ENCODE measurements at places on chromosomes 3 and 15.

DNA sequence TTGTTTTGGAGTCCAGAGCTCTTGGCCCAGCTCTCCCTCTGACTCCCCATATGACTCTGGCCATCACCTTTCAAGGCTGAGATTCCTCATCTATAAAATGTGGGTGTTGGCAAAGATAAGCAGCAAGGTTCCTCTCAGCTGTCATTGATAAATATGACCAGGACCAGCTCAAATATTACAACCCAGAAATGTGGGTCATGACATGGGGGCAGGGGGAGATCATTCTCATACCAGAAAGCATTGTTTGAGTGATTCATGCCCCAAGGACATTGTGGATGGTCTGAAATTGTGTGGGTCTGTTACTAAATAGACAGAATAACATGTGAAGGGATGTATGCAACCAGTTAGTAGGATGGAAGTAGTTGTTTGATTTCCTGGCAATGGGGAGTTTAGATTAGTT, 13.9 kb downstream of the UPK1B start:
- no peak for DNase-seq
- H3K27me3 ChIP-seq, result peaks cover 22% of the 10 kb centered on the region
- no peak overlapping the region for H3K4me3 ChIP-seq
- peaks cover 5% of the 10 kb centered on the region for H3K4me1 ChIP-seq
- H3K36me3 ChIP-seq, result no peaks in the 10 kb centered on the region

DNA sequence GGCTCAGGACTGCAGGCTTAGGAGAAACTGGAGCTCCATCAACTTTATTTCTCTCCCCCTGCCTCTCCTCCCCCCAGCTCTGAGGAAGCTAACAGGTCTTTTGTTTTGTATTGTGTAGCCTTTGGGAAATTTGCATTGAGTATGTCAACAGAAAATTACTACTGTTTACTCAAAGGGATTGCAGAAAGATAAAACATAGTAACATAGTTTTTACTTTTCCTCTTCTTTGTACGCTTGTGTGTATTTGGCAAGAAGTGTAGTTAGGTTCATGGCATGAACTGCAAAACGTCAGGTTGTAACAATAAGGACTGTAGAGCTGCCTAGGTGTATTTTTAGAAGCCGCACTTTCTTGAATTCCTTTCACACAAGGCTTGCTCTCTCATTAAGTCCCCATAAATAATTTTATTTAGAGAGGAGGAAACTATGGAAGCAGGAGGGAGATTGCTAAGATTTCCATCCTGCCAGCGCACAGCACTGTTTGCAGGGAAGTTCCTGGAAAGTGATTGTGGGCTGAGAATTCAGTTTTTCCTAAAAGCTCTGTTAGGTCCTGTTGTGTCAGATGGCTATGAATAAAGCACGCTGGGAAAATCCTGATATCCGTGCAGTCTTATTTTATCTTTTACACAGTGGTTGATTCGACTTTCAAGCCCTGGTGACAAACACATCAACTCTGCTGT, 21.1 kb upstream of the SATB1 start:
- no peak for DNase-seq
- peaks cover 15% of the 10 kb centered on the region for H3K4me1 ChIP-seq
- H3K27me3 ChIP-seq, result no peaks in the 10 kb centered on the region

DNA sequence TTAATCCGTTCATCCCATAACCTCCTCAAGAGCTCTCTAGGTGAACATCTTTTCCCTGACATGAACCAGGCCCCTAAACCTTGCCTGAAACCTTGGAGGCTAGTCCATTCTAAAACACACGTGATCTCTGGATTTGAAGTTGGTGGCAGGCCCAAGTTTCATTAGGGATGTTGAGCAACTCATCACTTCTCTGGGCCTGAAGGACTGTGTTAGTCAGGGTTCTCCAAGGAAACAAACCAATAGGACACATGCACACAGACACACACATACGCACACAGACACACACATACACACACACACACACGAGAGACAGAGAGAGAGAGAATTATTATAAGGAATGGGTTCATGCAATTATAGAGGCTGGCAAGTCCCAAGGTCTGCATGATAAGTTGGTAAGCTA, 31.9 kb downstream of the ACAN start:
- no peak overlapping the region for H3K4me3 ChIP-seq
- H3K36me3 ChIP-seq, result no peaks in the 10 kb centered on the region
- H3K27me3 ChIP-seq, result peaks cover 27% of the 10 kb centered on the region

DNA sequence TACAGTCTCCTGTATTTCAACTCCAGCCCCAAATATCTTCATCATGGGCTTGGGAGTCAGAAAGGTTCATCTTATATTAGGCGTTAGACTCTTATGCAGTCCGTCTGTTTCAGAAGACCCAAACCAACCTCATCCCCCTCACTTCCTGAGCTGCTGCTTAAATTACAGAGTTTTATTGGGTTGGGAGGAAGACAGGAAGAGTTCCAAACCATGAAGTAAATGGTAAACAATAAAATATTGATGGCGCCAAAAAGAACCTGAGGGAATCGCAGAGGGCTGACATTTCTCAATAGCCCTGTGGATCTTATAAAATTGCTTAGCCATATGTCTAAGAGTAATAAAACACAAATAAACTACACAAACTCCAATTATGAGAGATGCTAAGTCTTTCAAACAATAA, 116.9 kb upstream of the C3orf80 start:
- no peak overlapping the region for H3K4me3 ChIP-seq
- no peaks in the 10 kb centered on the region for H3K36me3 ChIP-seq
- no peak for DNase-seq
- H3K4me1 ChIP-seq, result peaks cover 2% of the 10 kb centered on the region
- H3K27me3 ChIP-seq, result peaks cover 26% of the 10 kb centered on the region

- peak overlapping the region; percentile 86 for H3K27ac ChIP-seq
- no peak for DNase-seq
- H3K4me3 ChIP-seq, result peak overlapping the region; percentile 95
- peaks cover 49% of the 10 kb centered on the region for H3K4me1 ChIP-seq
- H3K27me3 ChIP-seq, result no peaks in the 10 kb centered on the region
Measured at GRCh38 chr3:33438881-33439545, 1.2 kb downstream of the UBP1 start.

DNA sequence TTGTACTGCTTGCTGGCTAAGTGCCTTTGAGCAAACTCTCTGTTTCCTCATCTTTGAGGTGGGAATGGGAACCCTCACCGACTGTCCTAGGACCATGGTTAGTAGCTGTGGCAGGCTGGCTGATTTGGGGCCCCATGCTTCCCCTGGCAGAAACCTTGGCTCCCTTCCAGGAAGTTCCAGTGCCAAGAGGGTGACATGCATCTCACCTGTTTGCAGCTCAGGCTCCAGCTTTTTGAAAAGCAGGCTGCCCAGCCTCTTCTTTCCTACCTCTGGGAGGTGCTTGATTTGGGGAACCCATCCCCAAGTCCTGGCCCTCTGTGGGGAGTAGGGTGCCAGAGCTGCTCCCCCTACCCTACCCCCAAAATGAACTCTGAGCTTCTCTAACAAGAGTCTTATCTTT, 50.8 kb downstream of the RAB11A start:
- peaks cover 5% of the 10 kb centered on the region for H3K36me3 ChIP-seq
- no peak overlapping the region for H3K4me3 ChIP-seq
- H3K27me3 ChIP-seq, result no peaks in the 10 kb centered on the region
- peaks cover 22% of the 10 kb centered on the region for H3K4me1 ChIP-seq
- no peak for DNase-seq

GRCh38 chr15:29747837-29748417, 74.3 kb downstream of the TJP1 start:
- no peak overlapping the region for H3K27ac ChIP-seq
- H3K27me3 ChIP-seq, result peaks cover 37% of the 10 kb centered on the region
- no peak for DNase-seq
- H3K4me3 ChIP-seq, result no peak overlapping the region

GRCh38 chr3:158488670-158489069, 82.3 kb upstream of the MLF1 start:
- no peak overlapping the region for H3K4me3 ChIP-seq
- DNase-seq, result no peak
- no peaks in the 10 kb centered on the region for H3K27me3 ChIP-seq
- H3K4me1 ChIP-seq, result peaks cover 2% of the 10 kb centered on the region
- H3K27ac ChIP-seq, result no peak overlapping the region

- H3K27ac ChIP-seq, result no peak overlapping the region
- H3K27me3 ChIP-seq, result peaks cover 61% of the 10 kb centered on the region
- peaks cover 18% of the 10 kb centered on the region for H3K4me1 ChIP-seq
- H3K4me3 ChIP-seq, result peak overlapping the region; percentile 90
Measured at GRCh38 chr3:185823078-185824044, 1.5 kb downstream of the IGF2BP2 start.

DNA sequence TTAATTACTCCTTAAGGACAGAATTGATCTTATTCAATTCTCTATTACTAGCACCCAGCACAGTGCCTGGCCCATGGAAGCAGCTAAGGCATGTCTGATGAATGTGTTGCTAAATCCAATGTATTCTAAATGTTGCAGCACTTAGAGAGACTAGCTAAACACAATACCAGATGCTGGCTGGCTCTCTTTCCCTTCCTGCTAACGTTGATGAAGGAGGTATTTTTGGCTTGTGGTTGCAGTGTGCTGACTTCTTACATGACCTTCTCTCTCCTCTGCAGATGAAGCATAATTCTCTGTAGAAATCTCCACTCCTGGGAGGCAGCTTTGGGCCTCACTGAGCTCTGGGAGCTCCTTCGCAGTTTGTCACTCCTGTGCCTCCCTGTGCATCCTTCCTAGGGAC, 183.6 kb downstream of the PEX5L start:
- H3K4me1 ChIP-seq, result no peaks in the 10 kb centered on the region
- no peak overlapping the region for H3K27ac ChIP-seq
- H3K27me3 ChIP-seq, result peaks cover 12% of the 10 kb centered on the region
- no peak for DNase-seq
- H3K4me3 ChIP-seq, result no peak overlapping the region
- H3K36me3 ChIP-seq, result no peaks in the 10 kb centered on the region

DNA sequence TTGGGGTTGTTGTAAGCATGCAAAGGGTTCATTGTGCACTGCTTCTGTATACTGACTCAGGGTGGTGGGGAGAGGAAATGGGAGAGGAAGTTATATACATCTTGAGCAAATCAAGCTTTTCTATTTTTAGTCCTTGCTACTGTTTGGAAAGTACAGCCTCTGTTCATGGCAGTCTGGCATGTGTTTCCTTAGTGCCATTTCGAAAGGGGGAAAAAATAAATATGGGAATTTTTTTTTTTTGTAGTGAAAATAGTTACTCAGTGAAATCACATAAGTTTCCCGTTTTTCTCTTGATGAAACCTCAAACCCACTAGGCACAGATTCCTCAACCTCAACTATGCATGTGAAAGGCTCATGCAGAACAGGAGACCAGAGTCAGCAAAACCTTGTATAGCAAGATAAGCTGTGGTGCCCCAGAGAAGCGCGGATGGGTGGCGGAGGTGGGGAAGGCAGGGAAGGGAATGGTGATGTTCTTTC, 353.3 kb downstream of the LPP start:
- no peak for DNase-seq
- H3K4me3 ChIP-seq, result no peak overlapping the region
- peaks cover 13% of the 10 kb centered on the region for H3K36me3 ChIP-seq
- H3K27me3 ChIP-seq, result no peaks in the 10 kb centered on the region

DNA sequence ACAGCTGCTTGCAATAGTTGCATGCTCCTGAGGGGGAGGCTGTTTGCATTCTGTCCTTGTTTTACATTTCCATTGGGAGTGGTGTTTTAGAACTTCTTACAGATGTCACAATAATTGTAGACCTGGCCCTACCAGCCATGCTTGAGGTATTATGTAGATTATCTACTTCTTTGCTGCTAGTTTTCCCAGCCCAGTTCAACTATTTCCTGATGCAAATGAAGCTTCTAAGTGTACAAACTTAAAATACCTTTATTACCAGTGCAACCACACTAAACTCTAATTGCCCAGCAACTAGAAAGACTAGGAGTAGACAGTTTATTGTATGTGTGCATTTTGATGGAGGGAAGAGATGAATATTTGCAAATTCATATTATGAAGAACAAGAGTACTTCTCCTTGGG, 104.9 kb upstream of the MYZAP start:
- DNase-seq, result no peak
- no peaks in the 10 kb centered on the region for H3K4me1 ChIP-seq
- H3K4me3 ChIP-seq, result no peak overlapping the region
- peaks cover 61% of the 10 kb centered on the region for H3K27me3 ChIP-seq
- no peak overlapping the region for H3K27ac ChIP-seq

- no peak overlapping the region for H3K27ac ChIP-seq
- no peak overlapping the region for H3K4me3 ChIP-seq
- no peak for DNase-seq
- H3K27me3 ChIP-seq, result no peaks in the 10 kb centered on the region
- peaks cover 2% of the 10 kb centered on the region for H3K36me3 ChIP-seq
Measured at GRCh38 chr15:99635794-99636193, 70.0 kb downstream of the MEF2A start.

GRCh38 chr15:63436872-63437375, 55.3 kb upstream of the CA12 start:
- peak; percentile 54 for DNase-seq
- H3K27me3 ChIP-seq, result peaks cover 25% of the 10 kb centered on the region
- peak overlapping the region; percentile 81 for H3K27ac ChIP-seq
- H3K4me1 ChIP-seq, result peaks cover 21% of the 10 kb centered on the region
- no peaks in the 10 kb centered on the region for H3K36me3 ChIP-seq
- peak overlapping the region; percentile 55 for H3K4me3 ChIP-seq

GRCh38 chr3:133014325-133014724, 23.9 kb upstream of the TMEM108 start:
- H3K4me1 ChIP-seq, result no peaks in the 10 kb centered on the region
- no peak overlapping the region for H3K27ac ChIP-seq
- DNase-seq, result no peak
- H3K4me3 ChIP-seq, result no peak overlapping the region

GRCh38 chr15:89998923-89999675, 2.0 kb upstream of the ZNF710 start:
- peaks cover 8% of the 10 kb centered on the region for H3K36me3 ChIP-seq
- H3K4me3 ChIP-seq, result peak overlapping the region; percentile 68
- H3K27ac ChIP-seq, result no peak overlapping the region
- peaks cover 25% of the 10 kb centered on the region for H3K4me1 ChIP-seq

DNA sequence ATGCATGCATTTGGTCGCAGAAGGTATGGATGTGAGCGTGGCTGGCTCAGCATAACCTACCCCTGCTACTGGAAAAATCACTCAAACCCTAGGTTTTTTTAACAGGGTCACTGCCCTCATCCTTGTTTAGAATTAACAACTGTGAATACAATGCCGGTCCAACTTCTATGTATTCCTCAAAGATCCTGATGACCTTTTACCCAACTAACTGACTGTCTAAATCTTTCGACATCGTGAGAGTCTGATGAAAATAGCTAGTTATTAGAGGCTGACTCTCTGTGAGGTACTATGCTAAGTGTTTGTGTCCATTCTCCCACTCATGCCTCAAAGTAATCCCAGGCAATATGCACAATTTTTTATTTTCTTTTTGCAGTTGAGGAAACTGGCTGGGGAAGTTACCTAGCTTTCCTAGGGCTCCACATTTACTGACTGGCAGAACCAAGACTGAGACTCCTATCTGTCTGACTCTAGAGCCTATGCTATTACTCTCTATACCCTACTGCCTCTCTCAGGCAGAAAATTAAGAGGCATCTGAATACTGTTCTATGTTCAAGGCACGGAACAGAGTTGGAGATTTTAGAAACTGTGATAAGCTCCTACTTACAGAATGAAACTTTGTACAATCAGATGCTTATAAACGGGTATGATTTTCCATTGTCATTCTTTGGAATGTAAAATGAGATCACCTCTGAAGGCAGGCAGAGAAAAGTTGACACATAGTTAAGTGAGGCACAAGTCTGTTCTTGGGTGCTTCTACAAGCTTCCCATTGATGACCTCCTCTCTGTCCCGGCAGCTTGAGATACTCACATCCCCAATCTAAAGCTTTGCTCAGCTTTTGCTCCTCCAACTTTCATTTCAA, 56.4 kb downstream of the FILIP1L start:
- H3K27ac ChIP-seq, result no peak overlapping the region
- no peaks in the 10 kb centered on the region for H3K36me3 ChIP-seq
- H3K27me3 ChIP-seq, result no peaks in the 10 kb centered on the region
- H3K4me1 ChIP-seq, result peaks cover 8% of the 10 kb centered on the region

Measured in T-helper 17 cell (primary cell).